ENCODE measurements at places on chromosomes 13 and 19.
A peak's percentile ranks its signal among the peaks of the same experiment; 100 is the strongest.

- no peak for DNase-seq
Observed at GRCh38 chr19:29651622-29652394, 13.5 kb upstream of the PLEKHF1 start.

DNA sequence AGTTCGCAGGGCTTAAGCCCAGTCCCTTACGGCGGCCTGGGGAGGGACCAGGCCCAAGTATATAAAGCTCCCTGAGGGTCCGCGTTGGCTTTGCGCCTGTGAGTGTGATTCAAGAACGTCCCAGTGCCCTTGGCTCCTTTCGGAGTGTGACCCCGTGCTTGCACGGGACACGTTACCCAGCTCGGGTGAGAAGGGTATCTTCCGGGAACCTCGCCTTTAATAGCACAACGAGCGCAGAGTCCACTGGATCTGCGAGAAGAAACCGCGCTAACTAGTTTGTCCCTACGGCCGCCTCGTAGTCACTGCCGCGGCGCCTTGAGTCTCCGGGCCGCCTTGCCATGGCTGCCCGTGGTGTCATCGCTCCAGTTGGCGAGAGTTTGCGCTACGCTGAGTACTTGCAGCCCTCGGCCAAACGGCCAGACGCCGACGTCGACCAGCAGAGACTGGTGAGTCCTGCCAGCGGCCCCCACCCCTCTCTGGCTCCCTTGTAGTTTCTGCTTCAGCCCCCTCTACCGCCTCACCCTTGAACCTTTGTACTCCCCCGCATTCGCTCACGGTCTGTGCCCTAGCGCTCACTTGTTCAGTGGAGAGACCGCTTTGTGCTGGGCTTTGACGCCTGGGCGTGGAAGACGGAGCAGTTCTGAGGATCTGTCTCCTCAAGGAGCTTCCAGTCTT is at the start of gene DNAJC15:
DNAJC15 (plus strand) TSS at position 298 of the 675 bp plus-strand sequence; CDS start at position 339, 41 bp downstream.
- DNase-seq: peak; percentile 78

GRCh38 chr19:50422397-50423278 is 3.9 kb downstream of the SPIB start:
- DNase-seq: no peak

GRCh38 chr13:36493046-36493445 is 60.8 kb downstream of the CCNA1 start:
- no peak for DNase-seq

Measured in stimulated activated naive CD4-positive, alpha-beta T cell (primary cell).